ENCODE measurements at places on chromosomes 1 and 21.

GRCh38 chr1:113219377-113219776 is 146.4 kb downstream of the LRIG2 start:
- DNase-seq = no peak

DNA sequence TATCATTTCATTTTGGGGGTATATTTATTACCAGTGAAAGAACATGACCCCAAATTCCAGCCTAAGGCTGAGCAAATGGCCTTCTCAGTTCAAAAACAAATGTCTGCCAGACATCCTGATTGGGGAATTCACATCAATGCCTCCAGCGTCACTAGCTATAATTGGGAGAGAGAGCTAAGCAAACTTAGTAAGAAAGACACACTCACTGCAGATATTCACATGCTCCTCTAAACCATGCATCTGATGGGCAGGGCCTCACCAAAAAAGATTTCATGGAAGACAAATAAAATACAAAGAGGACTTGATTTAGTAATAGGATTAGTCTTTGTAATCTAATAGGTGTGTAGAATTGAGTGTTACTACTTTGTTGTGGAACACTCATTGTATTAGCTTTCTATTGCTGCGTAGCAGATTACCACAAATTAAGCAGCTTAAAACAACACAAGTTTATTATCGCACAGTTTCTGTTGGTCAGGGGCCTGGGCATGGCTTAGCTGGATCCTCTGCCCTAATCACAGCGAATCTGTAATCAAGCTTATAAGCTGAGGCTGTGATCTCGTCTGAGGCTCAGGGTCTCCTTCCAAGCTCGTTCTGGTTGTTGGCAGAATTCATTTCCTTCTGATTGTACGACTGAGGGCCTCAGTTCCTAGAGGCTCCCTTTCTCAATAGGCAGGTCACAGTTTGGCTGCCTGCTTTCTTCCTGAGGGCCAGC is 243.0 kb downstream of the PBX1 start:
- DNase-seq = no peak

- no peak for DNase-seq
Observed at GRCh38 chr1:205179842-205180241, 31.7 kb downstream of the DSTYK start.

DNA sequence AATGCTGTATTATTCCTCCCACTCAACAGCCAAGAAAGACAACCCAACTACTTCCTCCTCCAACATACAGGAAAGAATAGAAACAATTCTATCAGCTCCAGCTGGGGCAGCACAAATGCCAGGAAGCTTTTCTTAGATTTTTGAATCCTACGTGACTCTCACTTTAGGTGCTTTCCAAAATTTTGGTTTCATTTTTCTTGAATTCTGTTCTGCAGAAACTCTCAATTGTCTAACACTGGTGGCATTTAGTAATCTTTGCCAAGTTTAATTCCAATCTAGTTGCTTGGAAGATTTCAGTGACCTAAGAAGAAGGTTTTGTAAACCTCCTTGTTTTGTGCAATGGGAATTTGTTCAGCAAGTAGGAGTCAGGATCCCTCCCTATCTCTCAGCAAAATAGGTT is 37.1 kb upstream of the DOCK7 start:
- DNase-seq = no peak

DNA sequence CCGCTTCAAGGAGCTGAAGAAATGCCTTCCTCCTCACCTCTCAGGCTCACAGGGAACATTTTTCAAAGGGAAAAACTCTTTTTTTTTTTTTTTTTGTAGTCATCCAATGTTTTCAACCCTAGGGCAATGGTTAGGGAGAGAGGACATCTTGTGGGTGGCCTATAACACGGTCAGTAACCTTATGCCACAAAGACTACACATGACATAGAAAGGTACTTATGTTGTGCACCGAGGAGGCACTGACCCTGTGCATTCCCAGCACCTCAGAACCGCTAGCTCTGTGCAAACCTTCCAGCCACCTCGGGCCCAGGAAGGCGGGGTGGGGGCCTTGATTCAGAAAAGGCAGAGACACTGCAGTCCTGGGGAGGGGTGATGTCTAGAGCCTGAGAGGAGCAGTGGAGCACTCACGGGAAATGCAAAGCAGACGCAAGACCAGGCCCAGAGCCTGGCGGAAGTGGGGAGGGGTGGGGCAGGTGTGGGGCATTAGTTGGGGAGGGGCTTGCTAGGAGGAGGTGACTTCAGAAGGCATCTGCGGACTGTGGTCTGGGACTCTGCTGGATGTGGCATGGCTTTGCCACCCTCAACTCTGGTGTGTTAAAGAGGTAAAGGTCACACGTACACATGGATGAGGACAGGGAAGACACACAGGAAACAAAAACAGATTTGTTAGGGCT is 68.6 kb downstream of the MDM4 start:
- DNase-seq = no peak

- no peak for DNase-seq
Observed at GRCh38 chr1:53135735-53136114, 6.7 kb downstream of the SLC1A7 start.

DNA sequence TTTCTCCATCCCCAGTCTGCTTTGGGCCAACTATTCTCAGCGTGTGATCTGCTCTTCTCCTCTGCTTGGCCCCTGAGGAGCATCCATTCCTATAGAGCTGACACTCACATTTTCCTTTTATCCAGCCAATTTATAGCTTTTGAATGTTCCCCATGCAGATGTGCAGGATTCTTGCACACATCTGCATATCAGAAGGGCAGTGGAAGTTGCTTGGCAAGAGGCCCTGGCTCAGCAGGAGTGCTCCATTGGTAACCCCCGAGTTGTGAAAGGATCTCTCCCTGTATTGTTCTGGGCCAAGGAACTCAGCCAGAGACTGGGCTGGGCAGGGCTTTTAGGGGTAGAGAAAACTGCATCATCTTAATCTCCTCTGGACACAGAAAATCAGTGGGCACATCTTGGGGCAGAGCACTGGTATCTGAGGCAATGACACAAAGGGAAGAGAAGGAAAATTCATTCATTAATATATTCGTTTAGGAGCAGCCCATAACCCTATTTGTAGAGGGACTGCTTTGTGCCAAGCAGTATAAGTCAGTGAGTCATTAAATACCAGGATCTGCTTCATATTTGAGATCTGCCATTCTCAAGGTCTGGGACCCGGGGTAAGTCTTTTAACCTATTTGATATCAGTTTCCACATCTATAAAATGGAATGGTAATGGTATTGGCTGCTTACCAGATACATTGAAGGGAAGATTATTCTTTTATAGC is 31.0 kb upstream of the BEND5 start:
- DNase-seq = no peak

DNA sequence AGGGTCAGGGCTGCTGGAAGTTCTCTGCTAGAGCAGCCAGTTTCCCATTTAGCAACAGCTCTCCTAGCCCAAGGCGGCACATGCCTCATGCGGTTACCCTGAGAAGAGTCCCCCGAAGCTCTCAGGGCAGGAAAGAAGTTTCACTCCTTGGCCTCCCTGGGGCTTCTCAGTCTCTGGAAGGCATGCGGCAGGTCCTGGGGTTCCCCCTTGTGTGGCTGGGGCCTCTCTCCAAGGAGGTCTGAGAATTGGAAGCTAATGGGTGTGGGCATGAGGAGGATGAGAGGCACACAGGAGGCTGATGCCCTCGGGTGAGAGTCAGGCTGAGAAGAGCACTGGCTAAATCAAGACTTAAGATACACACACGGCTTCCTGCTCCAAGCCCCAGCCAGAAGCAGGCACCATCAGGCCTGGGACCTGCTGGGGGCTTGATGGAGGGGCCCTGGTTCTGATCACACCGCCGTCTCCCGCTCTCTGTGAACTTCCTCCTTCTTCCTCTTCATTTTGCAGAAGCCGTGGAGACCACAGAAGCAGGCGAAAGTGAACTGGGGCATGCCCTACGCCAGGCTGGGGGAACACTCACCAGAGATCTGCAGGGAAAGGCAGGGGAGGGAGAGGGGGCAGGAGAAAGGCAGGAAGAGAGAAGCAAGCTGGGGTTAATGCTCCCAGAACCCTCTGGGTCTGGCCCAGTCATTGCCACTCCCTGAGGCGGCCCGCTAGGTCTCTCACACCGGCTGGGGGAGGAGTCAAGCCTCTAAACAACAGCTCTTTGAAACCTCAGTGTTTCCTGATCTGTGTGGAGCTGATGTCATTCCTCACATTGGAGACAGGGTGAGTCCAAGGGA is 15.1 kb downstream of the BLACAT1 start:
- peak; percentile 27 for DNase-seq

- DNase-seq = no peak
Observed at GRCh38 chr1:6166655-6167390, 13.3 kb downstream of the CHD5 start.

DNA sequence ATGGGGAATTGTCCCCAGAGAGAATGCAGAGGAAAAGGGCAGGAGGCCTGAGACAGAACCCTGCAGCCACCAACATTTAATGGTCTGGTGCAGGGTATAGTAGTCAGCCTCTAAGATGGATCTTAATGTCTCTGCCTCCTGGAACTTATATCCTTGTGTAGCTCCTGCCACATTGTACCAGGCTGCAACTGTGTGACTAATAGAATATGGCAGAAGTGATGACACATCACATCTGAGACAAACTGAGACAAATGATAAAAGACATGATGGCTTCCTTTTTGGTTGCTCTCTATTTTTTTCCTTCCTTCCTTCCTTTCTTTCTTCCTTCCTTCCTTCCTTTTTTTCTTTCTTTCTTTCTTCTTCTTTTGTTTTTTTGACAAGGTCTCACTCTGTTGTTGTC is 37.1 kb upstream of the CYP4B1 start:
- DNase-seq = no peak

GRCh38 chr1:27233667-27234048 is 774 bp upstream of the WDTC1 start:
- no peak for DNase-seq

- DNase-seq = no peak
Observed at GRCh38 chr1:173295995-173296394, 88.9 kb upstream of the TNFSF4 start.

DNA sequence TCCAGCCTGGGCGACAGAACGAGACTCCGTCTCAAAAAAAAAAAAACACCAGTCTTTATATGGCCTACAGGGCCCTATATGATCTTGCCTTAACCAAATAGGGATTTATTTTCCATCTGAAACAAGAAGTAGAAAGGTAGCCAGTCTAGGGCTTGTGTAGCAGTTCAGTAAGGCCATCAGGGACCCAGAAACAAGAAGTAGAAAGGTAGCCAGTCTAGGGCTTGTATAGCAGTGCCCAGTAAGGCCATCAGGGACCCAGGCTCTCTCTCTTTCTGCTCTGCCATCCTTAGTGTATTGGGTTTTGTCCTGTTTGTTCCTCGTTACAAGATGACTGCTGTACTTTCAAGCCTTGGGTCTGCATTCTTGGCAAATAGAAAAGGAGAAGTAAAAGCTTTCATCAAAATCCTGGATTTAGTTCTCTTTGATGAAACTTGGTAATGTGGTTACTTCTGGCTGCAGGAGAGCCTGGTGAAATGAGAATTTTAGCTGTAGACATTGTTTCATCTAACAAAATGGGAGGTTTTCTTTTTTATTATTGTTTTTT is 46.1 kb downstream of the PKN2 start:
- DNase-seq = no peak

GRCh38 chr1:14037101-14037847 is 337.3 kb downstream of the PRDM2 start:
- no peak for DNase-seq

GRCh38 chr1:204771358-204771757 is 85.8 kb upstream of the LRRN2 start:
- no peak for DNase-seq

DNA sequence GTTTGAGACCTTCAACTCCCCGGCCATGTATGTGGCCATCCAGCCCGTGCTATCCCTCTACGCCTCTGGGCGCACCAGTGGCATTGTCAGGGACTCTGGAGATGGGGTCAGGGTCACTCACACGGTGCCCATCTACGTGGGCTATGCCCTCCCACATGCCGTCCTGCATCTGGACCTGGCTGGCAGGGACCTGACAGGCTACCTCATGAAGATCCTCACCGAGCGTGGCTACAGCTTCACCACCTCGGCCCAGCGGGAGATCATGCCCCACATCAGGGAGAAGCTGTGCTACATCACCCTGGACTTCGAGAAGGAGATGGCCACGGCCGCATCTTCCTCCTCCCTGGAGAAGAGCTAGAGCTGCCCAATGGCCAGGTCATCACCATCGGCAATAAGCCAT is 36.5 kb upstream of the ZP4 start:
- DNase-seq = no peak
